ENCODE measurements at places on chromosomes 3 and 15.

DNA sequence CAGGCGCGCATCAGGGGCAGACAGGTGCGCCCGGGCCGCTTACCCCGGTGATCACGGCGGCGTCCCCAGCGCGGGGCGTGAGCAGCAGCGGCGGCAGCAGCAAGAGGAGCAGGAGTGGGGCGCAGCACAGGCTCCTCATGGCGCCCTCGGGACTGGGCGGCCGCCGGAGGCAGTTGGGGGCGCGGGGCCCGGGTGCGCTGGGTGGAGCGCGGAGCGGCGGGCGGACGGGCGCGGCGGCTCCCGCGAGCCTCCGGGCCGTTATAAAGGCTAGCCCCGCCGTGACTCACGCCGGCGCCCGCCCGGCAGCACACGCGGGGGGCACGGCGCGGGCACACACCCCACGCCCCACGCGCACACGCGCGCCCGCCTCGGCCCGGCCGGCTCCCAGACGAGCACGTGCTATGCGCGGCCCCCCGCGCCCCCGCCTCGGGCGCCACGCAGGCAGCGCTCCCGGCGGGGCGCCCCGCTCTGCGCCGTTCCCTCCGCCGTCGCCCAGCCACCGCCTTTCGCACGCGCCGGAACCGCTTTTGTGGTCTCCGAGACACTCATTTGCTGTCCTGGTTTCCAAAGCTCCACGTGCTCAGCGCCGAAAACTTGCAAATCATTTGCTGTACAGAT, at the start of gene PROK2:
PROK2 (minus strand) TSS at position 235 of the 618 bp plus-strand sequence; CDS start at position 139, 96 bp downstream.
- DNase-seq: no peak

DNA sequence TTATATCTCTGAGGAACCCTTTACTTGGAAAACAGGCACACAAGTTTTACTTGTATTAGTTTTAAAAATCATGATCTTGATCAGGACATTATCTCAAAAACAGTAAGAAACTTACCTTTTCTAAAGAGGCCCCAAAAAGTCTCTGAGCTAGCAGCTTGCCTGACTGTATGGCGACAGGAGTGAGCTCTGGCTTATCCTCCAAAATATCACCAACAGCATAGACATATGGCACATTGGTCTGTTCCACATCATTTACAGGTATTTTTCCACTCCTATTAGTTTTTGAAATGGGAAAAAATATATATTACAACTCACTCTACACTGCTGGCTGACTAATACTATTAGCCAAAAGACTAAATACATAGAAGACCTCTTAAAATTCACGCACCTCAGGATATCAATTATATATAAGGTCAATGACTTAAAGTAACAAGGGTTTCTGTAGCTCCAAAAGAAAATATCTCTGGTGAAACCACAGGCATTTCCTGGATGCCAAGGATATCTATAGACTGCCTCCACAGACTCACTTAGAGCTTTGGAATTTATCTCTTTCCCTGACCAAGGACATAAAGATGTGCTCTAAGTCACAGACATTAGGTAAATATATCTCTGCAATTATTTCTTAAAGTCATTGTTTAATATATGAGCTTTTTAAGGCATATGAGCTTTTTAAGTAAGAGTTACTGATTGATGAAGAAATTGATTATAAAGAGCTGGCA, 33.1 kb downstream of the TXNRD3 start:
- no peak for DNase-seq

DNA sequence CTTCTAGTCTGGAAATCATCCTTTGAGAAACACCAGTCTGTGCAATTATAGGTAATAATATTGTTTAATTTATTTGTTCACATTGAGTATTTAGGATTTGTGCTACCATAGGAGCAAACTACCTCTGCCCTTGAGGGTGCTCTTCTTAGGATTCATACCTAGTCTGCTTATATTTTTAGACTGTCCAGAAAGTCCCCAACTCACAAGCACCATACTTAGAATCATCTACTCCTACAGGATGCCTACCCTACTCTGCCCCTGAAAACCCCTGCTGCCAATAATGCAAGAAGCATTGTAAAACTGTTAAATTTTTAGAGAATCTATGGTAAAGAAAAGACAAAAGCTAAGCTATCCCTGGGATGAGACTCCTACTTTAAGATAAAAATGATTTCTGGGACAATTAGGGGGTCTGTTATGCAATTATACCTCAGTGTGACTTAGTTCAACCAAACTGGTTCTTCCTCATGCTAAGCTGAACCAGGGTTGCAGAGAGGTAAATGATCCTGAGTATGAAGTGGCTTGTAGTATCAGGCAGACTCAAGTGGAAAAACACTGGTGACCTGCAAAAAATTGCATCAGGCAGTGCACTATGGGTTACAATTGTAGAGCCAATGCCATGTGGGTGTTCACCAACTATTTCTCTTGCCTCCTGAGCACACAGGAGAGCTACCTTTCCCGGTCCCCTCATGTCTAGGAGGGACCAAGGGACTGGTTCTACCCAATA, 133.3 kb downstream of the TNIK start:
- no peak for DNase-seq

GRCh38 chr15:90343302-90343790, 8.7 kb upstream of the ZNF774 start:
- no peak for DNase-seq
